ENCODE measurements at places on chromosomes 12 and 14. TPM values are rescaled to one million over a fixed set of nuclear protein-coding genes. Genes with fewer than 3 reads are reported as not detected.

DNA sequence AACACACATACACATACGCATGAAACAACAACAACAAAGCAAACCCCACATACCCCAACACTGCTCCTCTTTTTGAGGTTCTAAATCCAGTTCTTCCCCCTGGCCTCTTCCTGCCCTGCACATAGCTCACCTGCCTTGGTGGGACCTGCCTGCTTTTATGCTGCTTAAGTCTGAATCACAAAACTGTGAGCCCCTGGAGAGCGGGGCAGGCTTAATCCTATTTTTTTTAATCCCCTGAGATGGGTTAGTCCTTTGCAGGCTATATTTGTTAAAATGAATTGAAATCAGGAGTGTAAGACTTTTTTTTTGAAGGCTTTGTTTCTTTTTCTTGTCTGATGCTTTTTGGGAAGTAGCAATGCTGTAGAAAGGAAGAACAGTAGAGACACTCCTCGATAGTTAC is 84.6 kb upstream of the MAX start:
- no peak for DNase-seq

Gene CLEC2B
- 3.1 TPM for total RNA-seq

Gene CMKLR1
- total RNA-seq = 13.7 TPM

DNA sequence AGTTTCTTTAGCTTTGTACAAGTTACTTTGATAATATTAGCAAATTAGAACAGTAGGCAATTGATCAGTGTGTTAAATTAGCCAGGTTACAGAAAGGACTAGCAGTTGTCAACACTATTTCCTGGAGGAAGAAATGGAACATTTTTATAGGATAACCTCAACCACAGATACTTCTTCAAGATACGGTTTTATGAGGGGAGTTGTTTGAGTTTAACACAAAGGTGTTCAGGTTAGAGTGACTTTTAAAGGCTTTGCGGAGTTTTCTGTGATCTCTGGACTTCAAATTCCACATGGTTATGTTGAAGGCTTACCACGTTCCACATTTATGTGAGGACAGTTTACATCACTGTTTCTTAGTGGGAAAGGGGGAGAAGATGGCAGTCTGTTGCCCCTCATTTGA is 19.3 kb downstream of the YARS2 start:
- DNase-seq = no peak

DNA sequence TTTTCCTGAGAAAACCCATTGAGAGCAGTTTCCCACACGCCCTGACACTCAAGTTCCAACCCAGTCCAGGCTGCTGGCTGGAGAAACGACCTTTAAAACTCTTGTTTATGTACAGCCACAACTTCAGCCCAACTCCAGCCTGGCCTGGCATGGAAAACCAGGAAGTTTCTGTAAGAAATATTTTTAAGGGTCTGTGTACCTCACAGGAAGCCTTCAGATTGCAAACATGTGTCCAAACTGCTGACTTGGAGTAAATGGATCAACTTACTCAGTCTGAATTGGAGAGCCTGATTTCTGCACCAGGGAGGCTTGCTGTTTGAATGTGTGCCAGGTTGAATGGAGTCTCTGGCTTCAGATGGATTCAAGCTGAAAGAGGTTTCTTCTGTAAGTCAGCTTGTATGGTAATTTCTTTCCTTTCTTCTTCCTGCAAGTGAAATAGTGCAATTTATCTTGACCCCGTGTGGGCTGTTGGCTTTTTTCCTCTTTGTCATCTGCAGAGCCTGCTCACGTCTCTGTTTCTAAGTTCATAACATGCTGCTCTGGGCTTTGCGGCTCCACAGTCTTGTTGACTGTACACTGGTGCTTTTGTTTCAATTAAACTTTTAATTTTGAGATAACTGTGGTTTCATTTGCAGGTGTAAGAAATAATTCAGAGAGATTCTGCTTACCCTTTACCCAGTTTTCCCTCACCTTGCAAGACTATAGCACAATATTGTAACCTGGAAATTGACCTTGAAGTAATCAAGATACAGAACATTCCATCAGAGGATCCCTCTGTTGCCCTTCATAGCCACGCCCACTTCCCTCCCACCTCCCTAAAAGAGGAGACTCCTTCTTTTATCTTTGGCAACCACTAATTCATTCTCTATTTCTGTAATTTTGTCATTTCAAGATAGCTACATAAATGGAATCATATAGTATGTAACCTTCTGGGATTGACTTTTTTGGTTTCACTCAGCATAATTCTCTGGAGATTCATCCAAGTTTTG is 109.7 kb upstream of the PRMT8 start:
- DNase-seq = no peak

DNA sequence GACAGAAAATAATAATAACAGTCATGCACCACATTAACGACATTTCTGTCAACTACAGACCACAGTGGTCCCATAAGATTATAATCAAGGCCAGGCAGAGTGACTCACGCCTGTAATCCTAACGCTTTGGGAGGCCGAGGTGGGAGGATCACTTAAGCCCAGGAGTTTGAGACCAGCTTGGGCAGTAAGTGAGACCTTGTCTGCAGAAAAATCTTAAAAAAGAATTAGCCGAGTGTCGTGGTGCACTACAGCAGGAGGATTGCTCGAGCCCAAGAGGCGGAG is 8.6 kb downstream of the NAB2 start:
- no peak for DNase-seq

Gene BMP4
- total RNA-seq = 4.2 TPM

- DNase-seq = no peak
Measured at GRCh38 chr14:74155287-74155686, 70.5 kb downstream of the LIN52 start.

- no peak for DNase-seq
Measured at GRCh38 chr12:121676190-121676589, 6.7 kb upstream of the MORN3 start.

GRCh38 chr12:13348464-13348863 is 151.9 kb downstream of the EMP1 start:
- no peak for DNase-seq

DNA sequence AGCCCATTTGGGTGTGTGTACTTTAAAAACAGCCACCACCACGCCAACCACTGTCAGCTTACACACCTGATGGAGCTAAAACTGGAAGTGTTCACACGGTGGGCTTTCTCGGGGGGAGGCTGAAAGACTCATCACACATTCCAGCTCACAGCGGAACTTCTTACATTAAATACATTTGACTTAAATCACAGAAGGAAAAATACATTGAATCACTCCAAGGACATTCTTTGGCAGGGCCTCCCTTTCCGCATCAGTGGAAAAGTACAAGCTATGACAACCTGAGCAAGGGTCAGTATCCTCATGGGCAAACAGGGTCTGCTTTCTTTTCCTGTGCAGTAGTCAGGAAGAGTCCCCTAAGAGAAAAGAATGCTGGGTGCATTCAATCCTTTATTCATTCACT is 31.0 kb upstream of the TC2N start:
- no peak for DNase-seq

Gene C14orf180
- total RNA-seq = 0.09 TPM

Gene C3AR1
- total RNA-seq = 8.8 TPM

DNA sequence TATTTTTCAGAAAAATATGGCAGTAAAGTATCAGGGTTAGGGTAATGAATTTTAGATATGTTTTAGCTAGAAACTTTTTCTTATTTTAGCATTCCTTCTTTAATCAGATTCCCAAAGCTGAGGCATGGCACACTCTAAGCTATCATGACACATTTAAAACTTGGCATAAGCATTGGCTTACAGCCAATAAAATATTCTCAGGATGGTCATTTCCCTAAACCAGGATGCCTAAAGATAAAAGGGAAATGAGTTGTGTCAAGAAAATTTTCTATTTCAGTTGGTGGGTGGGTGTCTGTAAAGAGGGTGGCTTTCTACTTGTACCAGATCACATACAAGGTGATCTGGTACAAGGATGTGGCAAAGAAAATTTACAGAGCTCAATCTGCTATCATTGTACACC is 47.8 kb downstream of the PEBP1 start:
- no peak for DNase-seq

DNA sequence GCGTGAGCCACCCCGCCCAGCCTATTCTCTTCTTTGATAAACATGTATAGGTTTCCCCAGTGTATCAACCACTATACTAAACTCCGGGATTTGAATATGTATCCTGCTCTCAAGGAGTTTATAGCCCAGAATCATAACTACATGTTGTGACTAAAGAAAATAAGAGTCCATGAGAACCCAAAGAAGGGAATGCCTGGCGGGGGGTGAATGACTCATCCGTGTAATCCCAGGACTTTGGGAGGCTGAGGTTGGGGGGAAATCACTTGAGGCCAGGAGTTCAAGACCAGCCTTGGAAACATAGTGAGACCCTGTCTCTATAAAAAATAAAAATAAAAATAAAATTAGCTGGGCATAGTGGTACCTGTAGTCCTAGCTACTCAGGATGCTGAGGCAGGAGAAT is 57.2 kb downstream of the SIX6 start:
- DNase-seq = no peak

- DNase-seq = no peak
Measured at GRCh38 chr12:42474391-42474790, 115.2 kb downstream of the PRICKLE1 start.

DNA sequence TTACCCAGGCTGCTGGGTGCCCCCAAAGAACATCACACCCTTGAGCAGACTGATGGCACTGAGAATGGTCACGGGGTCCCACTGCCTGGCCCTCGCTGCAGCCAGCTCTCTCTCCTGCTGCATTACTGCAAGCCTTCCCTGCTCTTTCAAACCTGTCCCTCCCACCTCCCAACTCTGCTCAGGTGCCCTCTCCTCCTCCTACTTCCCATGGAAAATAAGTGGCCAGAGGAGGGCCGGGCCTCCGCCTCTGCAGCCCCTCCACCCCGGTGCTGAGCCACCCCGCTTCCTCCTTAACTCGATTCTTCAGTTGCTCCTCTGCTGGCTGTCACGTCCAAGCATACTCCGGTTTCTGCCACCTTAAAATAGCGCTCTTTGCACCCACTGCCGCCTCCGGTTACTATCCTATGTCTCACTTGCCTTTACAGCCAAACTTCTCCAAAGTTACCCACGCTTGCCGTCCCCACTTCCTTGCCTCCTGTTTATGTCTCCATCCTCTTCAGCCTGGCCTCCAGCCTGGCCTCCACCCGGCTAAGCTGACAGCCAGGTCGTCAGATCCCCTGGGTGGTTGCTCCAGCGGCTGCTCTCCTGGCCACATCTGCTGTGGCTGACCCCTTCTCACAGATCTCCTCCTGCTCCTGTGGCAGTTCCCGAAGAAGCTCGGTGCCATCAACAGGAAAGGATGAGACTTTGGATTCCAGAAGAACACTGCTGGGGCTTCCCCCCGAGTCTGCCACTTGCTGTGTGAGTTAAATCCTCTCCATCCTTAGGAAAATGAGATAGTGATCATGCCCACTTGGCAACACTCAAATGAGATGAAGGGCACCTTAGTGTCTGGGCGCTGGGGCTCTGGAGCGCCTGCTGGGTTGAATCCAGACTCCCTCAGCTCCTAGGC is 7.7 kb downstream of the SMIM41 start:
- DNase-seq = no peak

DNA sequence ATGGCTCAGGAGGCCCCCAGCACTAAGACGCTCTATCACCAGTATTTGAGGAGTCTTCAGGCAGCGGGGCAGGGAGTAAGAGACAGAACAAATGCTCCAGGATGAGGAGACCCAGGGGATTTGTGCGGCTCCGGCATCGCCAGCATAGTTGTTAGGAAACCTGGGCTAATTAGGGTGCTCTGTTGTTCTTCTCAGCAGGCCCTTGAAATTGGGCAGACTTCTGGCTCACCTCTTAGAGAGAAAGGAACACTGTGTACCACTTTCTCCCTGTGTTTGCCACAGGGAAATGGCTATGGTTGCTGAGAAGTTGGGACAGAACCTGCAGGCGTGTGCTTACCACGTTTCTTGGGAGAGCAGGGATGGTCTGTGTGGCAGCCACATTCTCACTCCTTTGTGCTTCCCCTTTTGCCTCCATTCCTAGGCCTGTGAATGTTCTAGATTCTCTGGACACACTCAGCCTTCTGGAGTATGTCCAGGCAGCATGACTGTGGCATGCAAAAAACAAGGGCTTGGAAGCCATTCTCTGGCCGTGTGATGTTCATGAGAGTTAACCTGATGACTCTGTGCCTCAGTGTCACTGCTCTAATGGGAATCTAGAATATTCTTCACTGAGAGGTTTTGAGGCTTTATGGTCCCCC is 109.0 kb downstream of the CHST11 start:
- DNase-seq = no peak

DNA sequence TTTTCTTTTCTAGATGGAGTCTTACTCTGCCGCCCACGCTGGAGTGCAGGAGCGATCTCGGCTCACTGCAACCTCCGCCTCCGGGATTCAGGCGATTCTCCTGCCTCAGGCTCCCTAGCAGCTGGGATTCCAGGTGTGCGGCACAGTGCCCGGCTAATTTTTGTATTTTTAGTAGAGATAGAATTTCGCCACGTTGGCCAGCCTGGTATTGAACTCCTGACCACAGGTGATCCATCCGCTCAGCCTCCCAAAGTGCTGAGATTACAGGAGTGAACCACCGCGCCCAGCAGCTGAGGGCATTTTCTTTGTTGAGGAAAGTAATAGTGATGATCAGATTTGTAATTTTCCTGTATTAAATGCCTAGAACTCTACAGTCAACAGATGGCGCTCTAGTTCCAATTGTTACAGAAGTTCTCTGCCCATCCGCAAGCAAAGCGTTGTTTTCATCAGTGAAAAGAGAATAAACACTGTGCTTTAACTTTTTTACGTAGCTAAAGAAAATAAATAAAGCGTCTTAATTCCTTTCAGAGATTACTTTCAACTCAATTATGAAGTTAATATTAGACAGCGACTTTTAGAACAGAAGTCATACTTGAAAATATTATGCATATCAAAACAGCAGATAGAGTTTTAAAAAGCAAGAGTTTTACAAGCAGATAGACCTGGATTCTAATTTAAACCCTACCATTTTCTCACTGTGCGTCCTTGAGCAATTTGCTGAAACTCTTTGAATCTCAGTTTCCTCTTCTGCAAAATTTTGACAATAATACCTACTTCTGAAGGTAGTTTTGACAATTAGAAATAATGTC is 335.1 kb downstream of the DUSP6 start:
- DNase-seq = no peak

DNA sequence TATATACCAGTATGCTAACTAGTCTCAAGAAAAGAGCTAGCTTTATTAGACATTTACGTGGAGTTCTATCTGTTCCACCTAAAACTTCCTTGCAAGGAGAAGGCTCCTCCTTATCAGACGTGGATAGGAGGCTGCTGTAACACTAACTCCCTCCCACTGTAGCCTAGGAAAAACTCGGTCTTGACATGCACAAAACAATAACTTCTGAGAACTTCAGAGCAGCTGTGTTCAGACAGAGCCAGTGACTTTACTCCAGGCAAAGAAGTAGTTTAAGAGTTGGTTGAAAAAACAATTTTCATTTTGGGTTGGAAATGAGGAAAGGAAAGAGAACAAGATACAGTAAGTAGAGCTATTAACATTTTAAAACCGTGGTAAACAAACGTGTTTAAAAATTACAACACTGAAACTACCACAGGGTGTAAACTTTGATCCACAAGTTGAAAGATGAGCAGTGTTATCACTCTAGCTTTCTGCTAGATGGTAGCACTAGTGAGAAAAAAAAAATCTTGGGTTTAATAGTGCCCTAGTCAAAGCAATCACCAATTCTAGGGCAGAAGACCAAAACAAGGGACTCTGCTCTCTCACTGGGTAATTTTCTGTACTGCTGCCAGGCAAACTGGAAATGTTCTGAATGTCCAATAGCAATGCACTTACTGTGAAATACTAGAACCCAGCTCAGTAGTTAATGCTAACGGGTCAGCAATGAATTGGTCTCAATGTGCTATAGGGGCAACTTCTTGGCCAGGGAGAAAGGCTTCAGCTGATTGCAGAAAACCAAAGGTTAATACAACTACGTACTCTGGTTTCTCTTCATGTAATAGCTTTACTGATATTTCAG is 2.4 kb downstream of the ATF7 start:
- no peak for DNase-seq

All from liver (tissue), 10 donors.